ENCODE measurements at places on chromosomes 6 and 20.

DNA sequence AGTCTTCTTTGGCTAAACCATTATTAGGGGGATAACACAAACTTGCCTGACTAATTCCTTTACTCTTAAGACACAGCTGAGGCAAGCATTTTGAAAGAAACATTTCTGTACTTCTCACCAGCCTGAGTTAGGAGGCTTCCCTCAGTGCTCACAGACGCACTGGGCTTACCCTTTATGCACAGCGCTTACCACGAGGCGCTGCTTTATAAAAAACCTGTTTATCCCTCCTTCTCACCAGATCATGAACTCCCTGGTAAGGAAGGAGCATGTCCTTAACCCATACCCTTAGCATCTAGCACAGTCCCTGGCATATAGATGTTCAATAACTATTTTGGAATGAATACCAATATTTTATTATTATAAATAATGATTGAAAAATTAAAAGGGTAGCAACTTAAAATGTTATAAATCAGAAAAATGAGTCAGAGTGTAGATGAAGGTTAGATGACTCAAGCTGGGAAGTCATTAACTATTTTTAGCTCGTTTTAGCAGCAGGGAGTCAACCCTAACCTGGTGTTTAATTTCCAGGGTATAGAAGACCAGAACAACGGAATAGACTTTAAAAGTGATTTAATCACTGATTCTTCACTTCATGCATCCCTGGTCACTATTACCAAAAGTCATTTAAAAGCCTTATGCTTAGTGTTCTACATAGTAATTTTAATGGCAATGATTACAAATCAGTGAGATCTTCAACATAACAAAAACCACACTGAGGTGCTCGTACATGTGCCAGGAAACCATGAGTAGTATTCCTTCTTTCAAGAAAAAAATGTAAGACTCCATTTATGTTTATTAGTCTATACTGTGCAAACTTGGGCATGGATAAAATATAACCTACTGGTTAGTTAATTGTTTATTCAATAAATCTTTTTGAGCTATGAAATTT, 4.1 kb upstream of the TPD52L1 start:
- no peak for DNase-seq
- peaks cover under 1% of the 10 kb centered on the region for H3K4me1 ChIP-seq

- peaks cover 56% of the 10 kb centered on the region for H3K36me3 ChIP-seq
- H3K4me3 ChIP-seq: peak overlapping the region; percentile 91
- H3K27ac ChIP-seq: peak overlapping the region; percentile 99
- no peaks in the 10 kb centered on the region for H3K27me3 ChIP-seq
- peaks cover 54% of the 10 kb centered on the region for H3K4me1 ChIP-seq
Measured at GRCh38 chr6:33076406-33076934, 680 bp downstream of the HLA-DPB1 start.

DNA sequence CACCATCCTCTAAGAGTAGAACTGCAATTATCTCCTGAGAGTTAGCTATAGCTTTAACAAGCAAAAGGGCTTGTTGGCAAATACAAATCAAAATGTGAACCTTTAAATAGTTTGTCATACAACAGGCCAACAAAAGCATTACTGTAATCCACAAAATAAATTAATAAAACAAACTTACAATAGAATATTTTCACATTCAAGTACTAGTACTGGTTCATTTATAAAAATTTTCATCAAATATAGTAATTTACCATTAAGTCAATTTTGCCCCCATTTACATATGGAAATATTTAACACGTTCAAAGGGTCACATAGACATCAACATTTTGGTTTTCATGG, 9.4 kb downstream of the RBM39 start:
- peaks cover 13% of the 10 kb centered on the region for H3K4me1 ChIP-seq
- H3K27me3 ChIP-seq: no peaks in the 10 kb centered on the region
- H3K27ac ChIP-seq: peak overlapping the region; percentile 24
- DNase-seq: no peak
- H3K4me3 ChIP-seq: no peak overlapping the region
- H3K36me3 ChIP-seq: peaks cover 22% of the 10 kb centered on the region

DNA sequence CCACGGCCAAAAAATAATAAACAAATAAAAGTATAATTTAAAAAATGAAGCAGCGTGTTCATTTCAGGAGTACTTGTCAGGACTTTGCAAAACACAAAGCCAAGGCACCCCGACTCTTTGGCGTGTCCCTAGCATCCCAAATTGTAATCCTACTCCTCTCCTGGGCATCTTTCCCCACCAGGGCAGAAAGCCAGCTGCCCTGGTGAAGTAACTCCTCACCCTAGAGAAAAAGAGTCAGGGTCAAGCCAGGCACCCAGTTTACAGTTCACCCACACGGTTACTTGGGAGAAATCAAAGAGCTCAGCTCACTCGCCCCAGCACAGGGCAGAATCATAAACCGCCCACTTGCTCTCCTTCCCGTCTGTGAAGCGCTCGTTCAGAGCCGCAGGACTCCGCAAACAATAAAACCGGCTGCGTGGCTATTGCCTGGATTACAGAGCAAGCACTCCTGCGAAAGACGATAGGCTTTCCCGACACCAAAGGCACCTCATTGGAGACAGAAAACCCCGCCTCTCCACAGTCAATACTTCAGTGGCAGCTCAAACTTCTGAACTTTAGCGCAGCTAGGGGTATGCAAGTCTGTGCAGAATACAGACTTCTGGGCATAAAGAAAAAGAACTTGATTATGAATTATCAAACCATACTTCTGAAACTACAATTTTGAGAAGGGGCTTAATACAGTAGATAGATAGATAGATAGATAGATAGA, 73.0 kb upstream of the NHSL1 start:
- no peaks in the 10 kb centered on the region for H3K4me1 ChIP-seq
- DNase-seq: no peak
- no peaks in the 10 kb centered on the region for H3K36me3 ChIP-seq
- peaks cover 1% of the 10 kb centered on the region for H3K27me3 ChIP-seq

- H3K36me3 ChIP-seq: no peaks in the 10 kb centered on the region
- peak overlapping the region; percentile 11 for H3K27ac ChIP-seq
- H3K27me3 ChIP-seq: no peaks in the 10 kb centered on the region
- H3K4me3 ChIP-seq: no peak overlapping the region
- no peak for DNase-seq
Measured at GRCh38 chr6:101013612-101014195, 132.6 kb upstream of the ASCC3 start.

DNA sequence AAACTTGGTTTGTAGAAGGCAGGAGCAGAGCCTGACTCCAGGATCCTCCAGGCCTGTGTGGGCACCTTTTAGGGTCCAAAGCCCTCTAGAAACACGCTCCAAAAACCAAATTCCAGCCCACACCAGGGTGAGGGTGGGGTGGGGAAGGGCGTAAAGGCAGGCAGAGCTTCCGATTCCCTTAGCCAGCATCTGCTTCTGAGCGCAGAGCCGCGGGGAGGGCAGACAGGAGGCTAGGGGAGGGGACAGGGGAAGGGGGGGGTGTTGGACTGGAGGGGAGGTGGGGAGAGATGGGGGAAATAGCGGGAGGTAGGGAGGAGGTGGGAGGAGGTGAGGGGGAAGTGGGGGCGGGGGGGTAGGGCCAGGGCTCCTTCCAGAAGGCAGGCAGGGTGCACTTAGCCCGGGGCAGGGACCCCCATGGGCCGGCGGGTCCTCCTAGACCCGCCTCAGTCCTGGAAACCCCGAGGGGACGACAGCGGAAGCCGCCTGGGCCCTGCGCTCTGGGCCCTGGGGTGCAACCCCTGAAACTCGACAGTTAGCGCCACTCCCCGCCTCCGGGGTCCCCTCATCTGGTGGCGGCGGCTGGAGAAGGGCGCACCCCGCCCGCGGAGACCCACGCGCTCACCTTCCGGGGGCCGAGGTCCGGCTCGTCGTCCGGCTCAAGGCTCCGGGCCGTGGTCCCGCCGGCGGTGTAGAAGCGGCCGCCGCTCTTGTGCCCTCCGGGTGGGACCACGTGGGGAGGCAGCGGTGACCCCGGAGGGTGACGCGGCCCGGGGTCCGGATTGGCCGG, 22.0 kb upstream of the FRMD1 start:
- no peaks in the 10 kb centered on the region for H3K4me1 ChIP-seq
- no peaks in the 10 kb centered on the region for H3K36me3 ChIP-seq
- H3K27me3 ChIP-seq: peaks cover 8% of the 10 kb centered on the region
- DNase-seq: no peak

DNA sequence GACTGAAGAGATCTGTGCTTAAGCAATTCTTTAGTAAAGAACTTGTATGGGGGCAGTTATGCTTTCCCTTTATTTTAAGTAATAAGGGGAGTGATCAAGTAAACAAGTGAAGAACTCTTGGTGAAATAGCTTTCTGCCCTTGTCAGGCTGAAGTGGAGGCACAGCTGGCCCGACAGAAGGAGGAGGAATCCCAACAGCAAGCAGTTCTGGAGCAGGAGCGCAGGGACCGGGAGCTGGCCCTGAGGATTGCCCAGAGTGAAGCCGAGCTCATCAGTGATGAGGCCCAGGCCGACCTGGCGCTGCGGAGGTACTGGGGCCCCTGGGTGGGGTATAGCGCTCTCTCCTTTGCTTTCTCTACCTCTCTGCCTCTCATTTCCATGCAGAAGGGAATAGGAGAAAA, 143.3 kb downstream of the MYO6 start:
- H3K4me1 ChIP-seq: peaks cover 3% of the 10 kb centered on the region
- no peak overlapping the region for H3K4me3 ChIP-seq
- DNase-seq: no peak
- no peak overlapping the region for H3K27ac ChIP-seq
- no peaks in the 10 kb centered on the region for H3K36me3 ChIP-seq

DNA sequence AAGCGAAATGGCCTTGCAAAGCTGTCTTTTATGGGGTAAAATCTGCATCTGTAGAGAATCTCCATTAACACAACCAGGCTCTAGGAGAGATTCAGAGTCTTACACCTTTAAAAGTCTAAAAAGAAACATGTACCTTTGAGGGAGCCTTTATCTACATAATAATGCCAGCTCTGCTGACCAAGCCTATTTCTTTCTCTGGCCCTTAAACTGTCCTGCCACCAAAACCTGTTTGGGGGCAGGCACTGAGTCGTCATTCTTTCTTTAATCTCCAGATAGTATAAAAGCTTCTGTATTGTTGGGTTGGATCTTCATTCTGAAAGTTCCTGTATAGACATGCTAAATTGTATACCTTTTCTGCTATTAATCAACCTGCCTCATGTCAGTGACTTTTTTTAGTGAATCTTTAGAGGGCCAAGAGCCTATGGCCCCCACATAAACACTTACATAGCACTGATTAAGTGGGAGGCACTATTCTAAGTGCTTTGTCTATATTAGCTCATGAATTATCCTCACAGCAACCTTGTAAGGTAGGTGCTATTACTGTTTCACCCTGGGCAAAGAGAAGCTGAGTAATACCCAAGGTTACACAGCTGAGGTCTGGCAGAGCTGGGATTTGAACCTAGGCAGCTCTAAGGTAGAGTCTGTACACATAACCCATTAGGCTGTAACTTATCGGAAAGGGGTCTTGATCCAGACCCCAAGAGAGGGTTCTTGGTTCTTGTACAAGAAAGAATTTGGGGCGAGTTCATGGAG, 232.3 kb upstream of the DTNBP1 start:
- no peaks in the 10 kb centered on the region for H3K36me3 ChIP-seq
- DNase-seq: no peak
- H3K4me1 ChIP-seq: peaks cover 8% of the 10 kb centered on the region
- peak overlapping the region; percentile 21 for H3K27ac ChIP-seq

GRCh38 chr6:89768324-89768723, 51.3 kb downstream of the MDN1 start:
- peak overlapping the region; percentile 29 for H3K27ac ChIP-seq
- H3K27me3 ChIP-seq: no peaks in the 10 kb centered on the region
- no peaks in the 10 kb centered on the region for H3K4me1 ChIP-seq
- H3K36me3 ChIP-seq: peaks cover 35% of the 10 kb centered on the region
- H3K4me3 ChIP-seq: no peak overlapping the region
- DNase-seq: no peak

DNA sequence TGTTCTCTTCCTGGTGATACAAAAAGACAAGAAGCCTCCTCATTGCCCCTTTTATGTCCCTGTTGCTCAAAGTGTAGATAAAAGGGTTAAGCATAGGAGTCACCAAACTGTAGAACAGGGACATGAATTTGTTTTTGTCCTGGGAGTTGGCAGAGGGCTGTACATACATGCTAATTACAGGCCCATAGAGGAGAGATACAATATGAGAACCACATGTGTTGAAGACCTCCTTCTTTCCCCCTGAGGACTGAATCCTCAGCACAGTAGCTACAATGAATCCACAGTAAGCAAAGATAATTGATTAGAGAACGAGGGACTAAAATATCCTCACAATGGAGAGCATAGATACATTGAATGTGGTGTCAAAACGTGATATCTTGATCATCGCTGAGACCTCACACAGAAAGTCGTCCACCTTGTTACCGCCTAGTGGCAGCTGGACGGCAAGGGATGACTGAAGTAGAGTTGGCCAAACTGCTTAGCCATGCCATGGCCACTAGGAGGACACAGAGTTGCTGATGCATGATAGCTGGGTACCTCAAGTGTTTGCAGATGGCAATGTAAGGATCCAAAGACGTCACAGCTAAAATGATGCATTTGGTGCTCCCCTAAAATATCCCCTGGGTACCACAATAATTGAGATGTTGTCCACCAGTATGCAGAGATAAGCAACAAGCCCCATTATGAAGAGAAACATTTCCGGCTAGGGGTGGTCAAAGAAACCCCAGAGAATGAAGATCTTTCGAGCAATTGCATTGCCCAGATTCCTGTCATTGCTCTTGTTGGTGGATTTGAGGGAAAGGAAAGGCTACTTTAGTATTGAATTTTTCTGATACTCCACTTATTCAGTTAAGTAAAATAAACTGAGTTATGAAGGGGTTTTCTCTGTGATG, 15.0 kb downstream of the OR2B3 start:
- no peaks in the 10 kb centered on the region for H3K4me1 ChIP-seq
- H3K4me3 ChIP-seq: no peak overlapping the region
- peaks cover 16% of the 10 kb centered on the region for H3K27me3 ChIP-seq
- H3K36me3 ChIP-seq: no peaks in the 10 kb centered on the region

GRCh38 chr6:34093854-34094430, 51.9 kb downstream of the GRM4 start:
- no peak overlapping the region for H3K27ac ChIP-seq
- H3K4me1 ChIP-seq: no peaks in the 10 kb centered on the region
- peaks cover 29% of the 10 kb centered on the region for H3K27me3 ChIP-seq
- no peaks in the 10 kb centered on the region for H3K36me3 ChIP-seq
- DNase-seq: no peak

DNA sequence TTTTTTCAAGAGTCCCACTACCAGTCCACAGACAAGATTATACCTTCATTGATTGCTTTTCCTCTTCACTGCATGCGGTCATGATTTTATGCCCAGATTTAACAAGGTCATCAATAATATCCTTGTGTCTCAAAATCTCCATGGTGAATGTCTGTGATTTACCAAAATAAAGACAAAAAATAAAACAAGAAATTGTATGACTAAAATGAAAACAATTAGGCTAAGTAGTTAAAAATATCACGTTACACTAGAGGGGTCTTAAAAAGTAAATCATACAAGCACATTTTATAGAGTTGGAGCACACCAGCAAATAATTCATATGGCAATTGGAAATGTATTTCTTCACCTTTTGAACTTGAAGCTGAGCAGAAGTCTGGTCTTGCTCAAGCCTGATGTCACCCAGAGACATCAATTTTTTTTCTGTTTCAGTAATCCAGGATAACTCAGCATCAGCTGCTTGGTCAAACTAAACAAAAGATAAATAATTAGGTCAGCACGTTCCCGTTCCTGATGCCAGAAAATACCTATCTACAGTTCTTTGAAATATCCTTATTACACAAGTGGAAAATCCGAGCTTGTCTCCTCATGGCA, 125.4 kb downstream of the DST start:
- no peak overlapping the region for H3K27ac ChIP-seq
- H3K4me1 ChIP-seq: no peaks in the 10 kb centered on the region
- H3K36me3 ChIP-seq: peaks cover 5% of the 10 kb centered on the region
- peaks cover 1% of the 10 kb centered on the region for H3K27me3 ChIP-seq

Measured in memory B cell (primary cell).